ENCODE measurements at places on chromosomes 5 and 9.

- no peak for DNase-seq
Observed at GRCh38 chr5:152529440-152529839, 124.4 kb upstream of the NMUR2 start.

DNA sequence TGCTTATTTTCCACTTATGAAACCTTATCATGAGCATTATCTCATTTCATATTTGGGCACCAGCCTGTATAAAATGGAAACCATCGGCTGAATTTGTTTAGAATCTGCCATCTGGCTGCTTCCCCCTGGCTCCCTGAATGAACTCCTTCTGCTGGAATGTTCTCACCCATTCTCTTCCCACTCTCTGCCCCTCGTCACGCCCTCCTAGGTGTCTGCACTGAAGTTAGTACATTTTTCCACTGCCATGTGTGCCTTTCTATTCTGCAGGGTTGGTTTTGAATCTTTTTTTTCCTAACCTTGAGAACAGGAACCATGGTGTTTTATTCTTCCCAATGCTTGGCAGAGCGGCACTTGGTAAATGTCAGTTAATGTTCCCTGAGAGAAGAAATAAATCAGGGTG is 359.7 kb downstream of the MLLT3 start:
- DNase-seq, result no peak

GRCh38 chr9:110208031-110208430 is at the start of gene C9orf152:
TSS of gene C9orf152 (minus strand) at chr9:110208159. CDS start at chr9:110207579, 580 bp downstream.
- no peak for DNase-seq

- no peak for DNase-seq
Observed at GRCh38 chr5:151523335-151523734, 67.8 kb downstream of the FAT2 start.

DNA sequence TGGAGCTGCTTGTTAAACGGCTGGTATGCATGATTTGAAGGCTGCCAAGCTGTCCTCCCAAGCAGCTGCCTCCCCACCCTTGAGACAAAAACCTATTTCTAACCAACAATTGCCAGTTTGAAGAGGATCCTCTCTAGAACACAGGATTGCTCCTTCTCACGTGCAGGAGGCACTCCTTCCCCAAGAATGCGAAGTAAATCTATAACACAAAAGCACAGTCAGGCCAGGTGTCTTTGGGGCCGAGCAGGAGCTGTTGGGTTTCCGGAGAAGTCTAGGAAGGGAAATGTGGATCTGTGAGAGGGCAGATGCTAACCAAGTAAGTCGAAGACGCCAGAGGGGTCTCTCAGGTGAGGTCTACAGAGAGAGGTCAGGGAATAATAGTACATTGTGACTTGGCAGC is 35.4 kb upstream of the GNPDA1 start:
- DNase-seq, result no peak

DNA sequence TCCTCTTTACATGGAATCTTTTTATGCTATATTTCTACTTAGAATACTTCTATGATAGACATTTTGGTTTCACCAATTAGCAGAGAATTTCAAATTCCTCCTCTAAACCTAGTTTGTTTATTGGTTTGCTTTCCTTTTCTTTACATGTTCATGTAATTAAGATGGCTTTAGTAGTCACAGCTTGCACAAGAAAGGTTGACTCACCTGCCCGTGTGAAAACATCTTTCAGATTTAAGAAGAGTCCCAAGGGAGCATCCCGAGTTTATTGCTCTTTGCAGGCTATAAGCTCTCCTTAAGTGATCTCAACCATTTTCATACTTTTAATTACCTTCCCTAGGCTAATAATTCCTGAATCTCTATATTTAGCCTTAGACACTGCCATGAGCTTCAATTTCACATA is 28.9 kb downstream of the TYRP1 start:
- DNase-seq, result no peak

DNA sequence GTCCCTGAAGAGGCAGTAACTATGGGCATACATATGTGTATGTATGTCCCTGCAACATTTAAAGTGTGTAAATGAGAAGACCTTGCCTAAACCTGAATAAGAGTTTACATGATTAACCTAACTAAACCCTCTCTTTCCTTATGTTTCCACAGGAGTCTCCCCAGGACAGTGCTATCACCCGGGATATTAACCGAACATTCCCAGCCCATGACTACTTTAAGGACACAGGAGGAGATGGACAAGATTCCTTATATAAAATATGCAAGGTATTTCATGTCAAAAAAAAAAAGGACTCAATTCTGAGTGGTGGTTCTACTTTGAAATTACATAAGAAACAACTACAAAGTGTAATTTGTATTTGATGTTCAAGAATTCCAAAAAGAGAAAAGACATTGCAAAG is 31.7 kb downstream of the GPR21 start:
- DNase-seq, result no peak

- DNase-seq, result no peak
Observed at GRCh38 chr9:6592231-6592630, 53.3 kb downstream of the GLDC start.

DNA sequence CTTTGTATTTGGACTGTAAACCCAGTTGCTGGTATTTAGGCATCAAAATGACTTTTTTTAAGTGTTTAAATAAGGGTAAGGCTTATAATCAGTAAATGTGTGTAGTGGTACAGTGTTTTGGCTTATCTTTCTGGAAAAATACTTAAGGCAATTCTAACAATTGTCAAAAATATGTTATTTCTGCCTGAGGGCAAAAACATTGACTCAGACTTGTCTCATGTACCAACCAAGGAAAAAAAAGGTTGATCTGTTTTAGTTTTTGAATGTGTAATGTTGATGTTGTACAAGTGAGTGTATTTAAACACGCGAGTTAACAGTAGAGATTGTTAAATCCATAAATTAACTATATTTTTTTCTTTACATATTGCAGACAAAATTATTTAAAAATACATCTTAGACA is 277.8 kb upstream of the TYRP1 start:
- DNase-seq, result no peak

DNA sequence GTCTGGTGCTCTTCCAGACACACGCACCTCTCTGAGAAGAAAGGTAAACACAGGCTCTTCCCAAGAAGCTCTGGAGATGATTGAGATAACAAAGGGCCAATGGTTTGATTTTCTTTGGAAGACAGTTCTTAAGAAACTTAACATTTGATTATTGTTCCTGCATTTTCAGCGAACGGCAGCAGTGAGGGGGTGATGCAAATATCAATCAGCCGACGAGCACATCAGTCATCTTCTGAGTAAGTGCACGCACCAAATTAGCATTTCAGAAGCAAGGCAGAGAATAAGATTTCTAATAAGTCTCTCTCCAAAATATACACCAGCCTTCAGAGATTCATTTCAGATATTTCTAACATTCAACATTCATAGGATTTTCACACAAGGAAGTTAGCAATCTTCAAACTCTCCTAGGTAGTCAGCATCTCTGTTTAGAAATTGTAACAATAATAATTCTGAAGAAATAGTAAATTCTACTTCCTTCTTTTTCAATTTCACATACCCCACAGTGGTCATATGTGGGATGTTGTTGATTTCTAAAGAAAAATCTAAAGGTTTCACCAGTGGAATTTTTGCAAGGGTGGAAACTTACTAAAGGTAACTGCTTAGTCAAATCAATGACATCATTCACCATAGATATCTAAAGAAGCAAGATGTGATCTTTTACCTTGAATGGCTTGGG is 250.3 kb downstream of the SEC61B start:
- no peak for DNase-seq

GRCh38 chr9:88583901-88584596 is 49.1 kb downstream of the NXNL2 start:
- DNase-seq, result no peak

- DNase-seq, result no peak
Observed at GRCh38 chr5:120509053-120509452, 45.0 kb downstream of the PRR16 start.

DNA sequence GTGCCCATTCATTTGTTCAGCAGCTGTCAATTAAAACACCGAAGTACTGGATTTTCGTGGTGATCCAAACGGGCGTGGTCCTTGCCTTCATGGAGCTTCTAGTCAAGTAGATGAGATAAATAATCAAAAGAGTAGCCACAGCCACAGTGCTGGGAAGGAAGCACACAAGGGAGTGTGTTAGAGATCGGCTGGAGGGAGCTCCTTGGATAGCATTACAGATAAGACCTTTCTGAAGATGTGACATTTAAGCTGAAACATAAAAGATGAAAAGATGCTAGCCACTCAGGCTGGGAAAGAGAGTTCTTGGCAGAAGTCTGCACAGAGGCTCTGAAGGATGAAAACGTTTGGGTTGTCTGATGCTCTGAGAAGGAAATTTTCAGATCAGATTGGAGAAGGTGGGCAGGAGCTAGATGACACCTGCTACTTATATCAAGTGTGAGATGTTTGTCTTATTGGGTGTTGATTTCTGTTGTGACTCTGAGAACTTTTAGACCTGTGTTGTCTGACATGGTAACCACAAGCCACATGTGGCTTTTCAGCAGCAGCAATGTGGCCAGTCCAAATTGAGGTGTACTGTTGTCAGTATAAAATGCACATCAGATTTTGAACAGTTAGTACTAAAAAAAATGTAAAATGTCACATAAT is 123.9 kb downstream of the TLE4 start:
- no peak for DNase-seq

- no peak for DNase-seq
Observed at GRCh38 chr9:20573023-20573422, 49.3 kb downstream of the MLLT3 start.

DNA sequence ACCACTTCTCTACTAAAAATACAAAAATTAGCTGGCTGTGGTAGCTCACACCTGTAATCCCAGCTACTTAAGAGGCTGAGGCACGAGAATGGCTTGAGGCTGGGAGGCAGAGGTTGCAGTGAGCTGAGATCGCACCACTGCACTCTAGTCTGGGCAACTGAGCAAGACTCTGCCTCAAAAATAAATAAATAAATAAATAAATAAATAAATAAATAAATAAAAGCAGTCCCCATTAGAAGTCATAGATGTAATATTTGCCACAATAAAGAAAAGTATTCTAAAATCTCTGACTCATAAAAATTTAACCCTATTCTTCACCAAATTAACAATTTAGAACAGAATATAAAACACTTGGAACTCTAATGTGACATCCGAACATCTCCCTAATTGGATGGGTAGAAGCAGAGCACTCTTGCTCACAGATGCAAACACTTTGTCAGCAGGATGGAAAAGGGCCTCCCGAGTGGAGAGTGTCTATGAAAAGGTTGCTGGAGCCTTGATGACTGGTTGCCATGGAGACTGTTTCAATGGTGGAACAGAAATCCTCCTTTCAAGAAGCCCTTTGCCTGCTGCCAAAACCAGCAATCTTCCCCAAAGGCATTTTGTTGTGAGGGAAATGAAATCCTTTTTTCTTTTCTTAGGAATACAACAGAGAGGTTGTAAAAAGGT is 38.9 kb upstream of the TRAF1 start:
- no peak for DNase-seq

Data from GOT3 (cell line).